Kasumi-1 (cell line): ENCODE measurements at places on chromosomes 1 and 21.

GRCh38 chr1:29805122-29805895 lies 569.0 kb downstream of the PTPRU start:
- DNase-seq = no peak

- DNase-seq = peak; percentile 62
These were observed 33.9 kb downstream of the APP start for GRCh38 chr21:26136671-26137070.

DNA sequence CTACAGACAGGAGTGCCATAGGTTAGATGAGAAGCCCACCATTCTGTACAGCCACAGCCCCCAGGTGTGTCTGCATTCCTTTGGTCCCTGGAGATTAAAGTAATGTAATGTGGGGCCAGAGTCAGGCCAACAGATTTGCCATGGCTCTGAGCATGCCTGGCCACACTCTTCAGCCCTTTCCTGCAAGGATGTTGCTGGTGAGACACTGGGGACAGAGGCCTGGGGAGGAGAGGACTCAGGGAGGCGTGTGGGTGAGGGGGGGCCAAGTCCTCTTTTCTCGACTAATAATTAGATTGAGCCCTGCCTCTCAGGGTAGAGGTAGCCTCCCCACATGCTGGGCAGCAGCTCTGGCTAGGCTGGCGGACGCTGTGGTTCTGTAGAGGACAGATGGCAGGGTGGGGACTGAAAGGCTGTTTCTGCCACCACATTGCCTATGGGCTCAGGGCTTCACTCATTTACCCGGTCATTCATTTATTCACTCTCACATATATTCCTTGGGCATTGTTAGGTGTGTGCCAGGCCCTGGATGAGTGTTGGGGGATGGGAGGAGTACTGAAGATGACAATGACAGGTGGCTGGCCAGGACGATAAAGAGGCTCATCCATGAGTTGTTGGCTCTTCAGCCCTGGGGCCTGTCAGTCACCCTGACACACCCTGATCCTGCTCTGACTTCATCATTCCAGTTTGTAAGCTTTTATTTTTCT lies 7.1 kb upstream of the PRCC start:
- DNase-seq = no peak

DNA sequence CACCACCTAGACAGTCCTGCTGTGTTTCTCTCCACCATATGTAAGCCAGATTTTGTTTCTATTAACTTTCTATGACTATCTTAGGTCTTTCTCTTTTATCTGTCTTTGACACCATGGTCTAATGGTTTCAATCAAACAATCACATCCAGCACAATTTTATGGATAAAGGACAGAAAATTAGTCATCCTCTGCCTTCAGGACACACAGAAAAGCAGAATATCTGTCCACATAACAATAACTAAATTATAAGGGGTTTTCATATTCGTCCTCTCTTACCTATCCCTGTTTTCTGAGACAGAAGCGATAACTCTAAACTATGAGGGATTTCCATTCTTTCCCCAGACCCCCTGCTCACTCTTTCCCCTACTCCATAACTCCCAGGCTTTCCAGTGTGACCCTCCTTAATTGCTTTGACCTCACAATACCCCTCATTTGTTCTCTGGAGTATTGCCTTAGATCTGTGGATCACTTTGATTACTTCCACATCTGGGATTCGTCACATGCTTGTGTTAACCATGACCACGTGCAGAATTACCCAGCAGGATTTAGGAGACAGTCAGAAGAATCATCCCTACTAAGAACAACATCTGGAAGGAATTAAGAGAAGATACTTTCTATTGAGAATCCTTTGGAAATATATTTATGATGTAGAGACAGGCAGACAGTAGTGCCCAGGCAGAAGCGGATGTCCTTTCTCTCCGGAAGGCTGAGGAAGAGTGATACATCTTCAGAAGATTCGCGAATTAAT lies 108.2 kb upstream of the GREM2 start:
- no peak for DNase-seq

DNA sequence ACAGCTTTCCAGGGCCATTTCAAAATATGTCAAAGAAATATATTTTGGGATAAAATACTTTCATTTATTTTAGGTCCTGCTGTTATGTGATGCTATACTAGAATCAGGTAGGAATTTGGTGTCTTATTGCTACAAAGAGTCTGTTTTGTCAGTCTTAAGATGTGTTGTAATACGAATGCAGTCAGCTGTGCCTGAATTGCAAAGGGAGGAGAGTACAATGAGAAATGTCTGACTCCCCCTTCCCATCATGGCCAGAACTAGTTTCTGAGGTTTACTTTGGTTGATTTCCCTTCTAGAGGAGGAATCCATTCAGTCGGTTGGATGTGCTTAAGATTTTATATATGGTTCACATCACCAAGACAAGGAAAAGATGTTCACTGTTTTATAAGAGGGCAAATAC lies 75.7 kb upstream of the TNFSF18 start:
- DNase-seq = no peak

- DNase-seq = no peak
These were observed 127.0 kb downstream of the PLPP3 start for GRCh38 chr1:56452027-56453011.

DNA sequence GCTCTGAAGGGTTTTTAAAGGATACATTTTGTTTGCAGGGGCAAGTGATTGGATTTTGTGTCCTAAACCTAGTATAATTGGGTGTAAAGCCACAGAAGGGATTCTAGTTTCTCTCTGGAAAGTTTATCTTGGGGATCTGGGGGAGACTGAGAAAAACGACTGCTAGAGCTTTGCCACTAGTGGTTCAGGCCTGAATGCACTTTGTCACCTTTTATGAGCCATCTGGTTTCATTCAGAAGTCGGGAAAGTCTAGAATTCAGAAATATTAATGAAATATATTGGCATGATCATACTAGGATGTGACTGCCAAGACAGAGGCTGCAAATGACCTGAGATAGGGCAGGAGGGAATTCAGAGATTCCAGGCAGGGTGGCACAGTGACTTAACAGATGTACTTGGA lies 111.5 kb upstream of the KCNK2 start:
- no peak for DNase-seq

DNA sequence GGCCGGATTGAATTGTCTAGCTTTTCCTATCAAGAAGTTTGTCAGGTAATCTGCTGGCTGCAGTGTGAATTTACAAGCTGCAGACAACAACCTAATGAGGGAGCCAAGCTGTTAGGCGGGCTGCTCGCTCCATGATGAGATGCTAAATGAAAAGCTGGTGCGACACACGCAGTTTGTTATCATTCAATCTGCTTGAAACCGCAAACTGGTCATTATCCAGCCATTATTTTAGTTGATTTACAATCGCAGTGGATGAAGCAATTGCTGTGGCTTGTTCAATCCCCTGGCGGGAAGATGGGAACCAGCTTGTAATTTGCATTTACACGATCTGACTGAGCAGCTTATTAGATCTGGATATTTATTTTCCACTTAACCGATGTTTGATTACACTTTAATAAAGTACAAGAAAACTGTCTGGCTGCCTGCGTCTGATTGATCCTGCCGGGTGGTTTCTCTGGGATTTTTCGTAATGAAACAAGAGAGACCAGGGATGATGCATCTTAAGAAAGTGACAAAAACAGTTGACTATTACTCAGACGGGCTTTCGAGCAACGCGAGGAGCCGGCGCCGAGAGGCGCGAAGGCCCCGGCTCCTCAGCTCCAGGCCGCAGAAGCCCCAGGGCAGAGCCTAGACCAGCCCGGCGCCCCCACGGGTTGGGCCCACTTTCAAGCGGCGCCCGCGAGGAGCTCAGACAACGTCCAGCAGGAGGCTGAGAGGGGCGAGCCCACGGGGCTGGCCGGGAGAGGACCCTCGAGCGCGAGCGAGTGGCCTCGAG lies 118.0 kb upstream of the BARHL2 start:
- DNase-seq = no peak
